ENCODE measurements at places on chromosomes 5 and 9.

DNA sequence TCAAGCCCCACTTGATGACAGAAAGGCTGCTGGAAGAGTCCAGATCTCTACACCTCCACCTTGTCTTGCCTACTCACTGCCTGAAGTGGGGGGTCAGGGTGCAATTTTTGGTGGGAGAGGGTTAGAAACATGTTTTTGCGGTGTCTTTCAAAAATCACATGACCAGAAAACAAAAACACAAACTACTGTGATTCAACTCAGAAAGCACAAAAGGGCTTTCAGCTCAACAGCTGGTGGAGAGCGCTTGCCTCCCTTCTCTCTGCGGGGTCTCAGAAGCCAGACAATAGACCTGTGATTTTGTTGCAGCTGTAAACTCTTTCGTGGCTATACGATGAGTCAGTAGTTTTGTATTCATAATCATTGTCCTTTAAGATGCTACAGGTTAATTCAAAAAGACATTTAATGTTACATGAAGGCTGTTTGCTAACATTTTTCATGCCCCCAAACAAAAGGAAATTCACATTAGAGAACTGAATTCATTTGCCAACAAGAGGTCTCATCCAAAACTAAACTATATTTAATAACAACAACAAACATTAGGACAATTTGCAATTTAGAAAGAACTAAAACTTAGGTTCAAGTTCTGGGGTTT is 172.6 kb upstream of the RAI14 start:
- no peak for ATAC-seq

DNA sequence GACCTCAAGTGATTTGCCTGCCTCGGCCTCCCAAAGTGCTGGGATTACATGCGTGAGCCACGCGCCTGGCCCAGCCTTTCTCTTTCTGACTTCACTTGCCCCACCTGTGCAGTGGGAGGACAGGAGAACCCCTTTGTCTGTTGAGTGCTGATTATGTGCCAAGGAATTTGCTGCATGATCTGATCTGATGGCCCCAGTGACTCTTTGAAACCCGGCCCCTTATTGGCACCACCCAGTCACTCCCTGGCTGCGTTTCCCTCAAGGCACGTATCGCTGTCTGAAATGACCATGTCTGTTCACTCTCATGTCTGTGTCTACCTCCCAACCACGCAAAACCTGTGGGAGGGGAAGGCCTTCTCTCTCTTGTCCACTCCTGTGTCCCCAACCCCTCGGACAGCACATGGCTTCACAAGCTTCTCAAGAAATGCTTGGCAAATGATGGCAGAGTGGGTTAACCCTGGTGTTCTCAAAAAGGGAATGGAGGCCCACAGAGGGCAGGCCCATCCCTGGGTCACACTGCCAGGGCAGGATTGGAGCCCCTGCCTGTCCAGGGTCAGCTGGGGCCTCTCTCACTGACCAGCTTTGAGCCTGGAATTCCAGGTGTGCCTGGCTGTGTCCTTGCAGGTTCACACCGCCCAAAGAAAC is 21.9 kb downstream of the NEK6 start:
- no peak for ATAC-seq

- no peak for ATAC-seq
Observed at GRCh38 chr9:68763104-68763503, 58.1 kb downstream of the PIP5K1B start.

- ATAC-seq, result peak; percentile 41
Observed at GRCh38 chr9:128077847-128078503, 9.9 kb downstream of the SLC25A25 start.

GRCh38 chr9:92159058-92159457 is 43.8 kb upstream of the SPTLC1 start:
- ATAC-seq, result no peak

GRCh38 chr9:114284316-114285060 is 38.4 kb upstream of the ORM1 start:
- ATAC-seq, result no peak

- no peak for ATAC-seq
Observed at GRCh38 chr5:133995341-133995740, 9.4 kb downstream of the VDAC1 start.

DNA sequence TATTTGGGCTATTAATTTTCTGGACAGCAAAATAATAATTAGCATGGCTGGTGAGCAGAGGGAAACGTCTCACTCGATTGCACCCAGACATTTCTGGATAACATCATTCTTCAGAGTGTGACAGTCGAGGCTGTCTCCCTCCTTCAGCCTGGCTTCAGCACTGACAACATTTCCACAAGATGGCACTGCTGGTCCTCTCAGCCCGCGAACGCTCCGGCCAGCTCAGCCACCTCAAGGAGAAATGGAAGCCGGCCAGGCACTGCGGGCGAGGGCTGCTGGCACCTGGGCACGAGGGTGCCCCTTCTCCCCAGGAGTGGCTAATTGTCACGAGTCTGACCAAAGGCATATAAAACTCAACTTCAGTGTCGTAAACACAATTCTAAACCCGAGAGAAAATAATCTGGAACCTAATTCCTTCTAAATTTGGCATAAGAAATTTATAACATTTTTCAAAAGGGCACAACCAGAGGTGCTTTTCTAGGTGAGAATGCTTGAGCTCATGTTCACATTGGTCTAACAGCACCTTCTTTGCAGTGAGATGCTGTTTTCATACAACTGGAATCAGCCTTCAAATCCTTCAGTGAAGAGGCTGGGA is 65.9 kb downstream of the DAP start:
- ATAC-seq, result no peak

GRCh38 chr5:119357808-119358529 is 2.1 kb downstream of the TNFAIP8 start:
- ATAC-seq, result no peak

GRCh38 chr9:8823131-8823895 is 1023.7 kb upstream of the DMAC1 start:
- no peak for ATAC-seq

- ATAC-seq, result peak; percentile 41
Observed at GRCh38 chr5:149114403-149115312, 26.6 kb upstream of the ABLIM3 start.

DNA sequence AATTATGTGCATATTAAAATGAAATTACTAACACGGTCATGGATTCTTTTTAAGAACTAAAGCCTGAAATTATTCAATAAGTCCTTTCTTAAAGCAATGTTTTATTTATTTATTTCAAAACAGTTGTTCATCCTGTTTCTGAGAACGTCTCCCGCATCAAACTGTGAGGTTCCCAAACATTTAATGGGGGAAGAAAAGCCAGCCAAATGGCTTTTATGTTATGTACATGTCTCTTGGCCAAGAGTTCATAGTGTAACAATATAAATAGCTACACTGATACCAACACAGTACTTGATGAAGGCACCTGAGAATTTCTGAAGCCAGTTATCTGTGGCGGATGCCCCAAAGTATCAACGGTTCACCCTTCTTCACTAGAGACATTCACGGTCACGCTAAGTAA is 15.7 kb downstream of the TTF1 start:
- no peak for ATAC-seq

DNA sequence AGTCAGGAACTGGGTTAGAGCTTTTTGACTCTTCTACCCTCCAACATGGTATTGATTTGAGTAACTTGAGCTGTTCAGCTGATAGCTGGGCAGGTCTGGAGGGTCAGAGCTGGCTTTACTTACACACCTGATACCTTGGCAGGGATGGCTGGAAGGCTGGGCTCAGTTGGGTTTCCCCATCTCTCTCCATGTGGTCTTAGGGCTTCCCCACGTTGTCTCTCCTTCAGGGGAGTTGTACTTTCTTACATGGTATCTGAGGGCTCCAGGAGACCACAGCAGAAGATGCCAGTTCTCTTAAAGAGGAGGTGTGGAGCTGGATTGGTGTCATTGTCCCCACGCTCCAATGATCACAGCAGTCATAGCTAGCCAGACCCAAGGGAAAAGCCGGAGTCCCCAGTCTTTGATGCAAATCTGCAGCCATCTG is 25.6 kb downstream of the ISOC1 start:
- peak; percentile 64 for ATAC-seq

- ATAC-seq, result no peak
Observed at GRCh38 chr5:108615216-108615615, 132.5 kb upstream of the FER start.

DNA sequence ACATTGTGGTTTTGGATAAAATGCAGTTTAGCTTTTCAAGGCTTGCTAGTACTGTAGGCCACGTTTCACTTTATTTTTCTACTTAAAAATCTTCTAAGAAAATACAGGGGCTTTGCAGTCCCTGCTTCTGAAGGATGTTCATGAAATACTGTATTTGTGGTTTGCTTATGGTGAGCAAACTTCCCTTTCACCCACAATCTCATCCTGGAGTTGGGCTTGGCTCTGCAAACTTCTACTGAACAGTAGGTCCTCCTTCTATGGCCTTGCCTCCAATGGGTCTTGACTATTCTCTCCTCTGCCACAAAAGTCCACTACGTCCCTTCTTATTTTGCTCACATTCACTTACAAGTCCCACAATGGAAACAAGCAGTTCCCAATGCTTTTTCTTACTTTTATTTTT is 502.7 kb upstream of the KLF4 start:
- no peak for ATAC-seq

- no peak for ATAC-seq
Observed at GRCh38 chr5:161549106-161549505, 2.6 kb upstream of the GABRB2 start.

DNA sequence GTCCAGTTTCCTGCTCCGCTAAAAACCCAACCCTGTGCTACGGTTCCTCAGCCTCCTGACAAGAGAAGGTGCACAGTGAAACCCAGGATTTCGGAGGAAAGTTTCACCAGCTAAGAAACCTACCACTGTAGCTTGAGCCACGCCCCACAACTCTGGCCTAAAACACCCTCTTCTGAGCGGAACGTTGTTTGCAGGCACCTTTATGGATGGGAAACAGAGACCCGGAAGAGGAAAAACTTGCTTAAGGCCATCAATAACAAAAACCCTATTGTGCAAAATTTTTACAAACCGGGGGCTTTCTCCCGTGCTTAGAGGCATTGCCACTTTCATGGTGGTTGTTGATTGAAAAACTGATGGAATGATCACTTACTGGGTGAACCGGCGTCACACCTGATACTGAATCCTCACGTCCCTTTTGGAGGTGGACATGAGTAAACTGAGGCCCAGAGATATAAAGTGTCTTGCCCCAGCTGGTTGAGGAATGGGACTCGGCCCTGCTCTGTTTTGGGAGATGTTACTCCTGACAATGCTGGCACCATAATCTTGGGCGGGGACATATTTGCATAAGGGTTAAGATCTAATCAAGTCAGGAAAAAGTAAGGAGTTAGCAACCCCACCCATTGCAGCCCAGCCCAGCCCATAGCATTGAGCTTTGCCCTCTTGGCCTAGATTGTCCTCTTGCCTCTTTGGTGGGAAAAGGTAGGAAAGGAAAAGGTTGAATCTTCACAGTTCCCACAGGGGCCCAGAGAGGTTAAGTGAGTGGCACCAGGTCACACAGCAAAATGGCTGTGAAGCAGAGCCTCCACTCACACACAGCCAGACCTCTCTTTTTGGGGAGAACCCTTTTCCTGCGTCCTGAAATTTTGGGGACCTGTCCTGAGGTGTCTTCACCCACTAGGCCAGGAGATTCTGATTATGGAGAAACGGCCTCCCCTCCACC is 23.2 kb upstream of the PTGS1 start:
- ATAC-seq, result no peak

DNA sequence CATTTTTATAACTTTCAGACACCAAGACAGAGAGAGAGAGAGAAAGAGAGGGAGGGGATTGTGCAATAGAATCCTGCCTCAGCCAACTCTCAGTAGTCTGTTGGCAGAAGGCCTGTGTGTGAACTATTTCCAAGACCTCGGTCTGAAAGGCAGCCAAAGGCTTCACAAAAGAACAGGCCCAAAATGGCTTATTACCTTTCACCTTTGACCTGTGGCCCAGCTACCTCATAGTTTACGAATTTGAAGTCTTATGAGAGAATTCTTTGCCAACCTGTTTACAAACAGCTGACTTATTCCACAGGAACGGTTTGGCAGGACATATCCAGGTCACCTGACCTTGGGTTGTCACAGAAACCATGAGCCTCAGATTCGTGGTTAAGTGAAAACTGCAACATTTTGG is 48.6 kb downstream of the NR2F1-AS1 start:
- ATAC-seq, result no peak

GRCh38 chr5:1448511-1449011 is 3.3 kb upstream of the SLC6A3 start:
- ATAC-seq, result peak; percentile 67

DNA sequence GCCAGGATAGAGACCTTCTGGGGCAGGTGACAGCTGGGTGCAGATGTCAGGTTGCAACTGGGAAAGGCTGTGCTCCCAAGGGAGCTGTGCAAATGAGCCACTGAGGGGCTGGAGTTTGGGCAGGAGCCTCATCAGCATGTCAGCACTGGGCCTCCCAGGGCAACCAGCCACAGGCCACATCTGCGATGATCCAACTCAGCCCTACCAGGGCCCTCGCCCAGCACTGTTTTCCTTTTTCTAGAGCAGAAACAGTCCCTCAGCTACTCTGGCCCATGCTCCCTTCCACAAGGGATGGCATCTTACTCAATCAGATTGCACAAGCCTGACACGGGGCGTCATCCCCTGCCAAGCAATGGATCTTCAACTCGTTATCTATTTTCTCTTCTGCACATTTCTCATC is 24.8 kb downstream of the NIPAL4 start:
- ATAC-seq, result no peak

GRCh38 chr9:106779796-106780195 is 83.2 kb upstream of the ZNF462 start:
- no peak for ATAC-seq

DNA sequence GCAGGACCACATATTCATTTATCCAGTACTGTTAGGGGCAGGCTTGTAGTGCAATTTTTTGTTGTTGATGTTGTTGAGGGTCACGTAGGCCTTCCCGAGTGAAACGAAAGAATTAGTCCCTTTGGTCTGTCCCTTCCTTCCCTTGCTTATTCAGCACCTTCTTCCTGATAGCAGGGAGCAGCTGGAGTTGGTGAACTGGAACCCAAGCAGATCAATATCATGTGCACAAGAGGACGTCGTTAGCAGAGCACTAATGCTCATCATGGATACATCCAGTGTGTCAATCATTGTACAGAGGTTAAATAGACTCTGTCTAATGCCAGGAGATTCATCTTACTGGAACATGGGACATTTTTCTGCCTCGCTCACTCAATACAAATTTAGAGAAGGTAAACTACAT is 33.0 kb upstream of the MAP1B start:
- no peak for ATAC-seq

DNA sequence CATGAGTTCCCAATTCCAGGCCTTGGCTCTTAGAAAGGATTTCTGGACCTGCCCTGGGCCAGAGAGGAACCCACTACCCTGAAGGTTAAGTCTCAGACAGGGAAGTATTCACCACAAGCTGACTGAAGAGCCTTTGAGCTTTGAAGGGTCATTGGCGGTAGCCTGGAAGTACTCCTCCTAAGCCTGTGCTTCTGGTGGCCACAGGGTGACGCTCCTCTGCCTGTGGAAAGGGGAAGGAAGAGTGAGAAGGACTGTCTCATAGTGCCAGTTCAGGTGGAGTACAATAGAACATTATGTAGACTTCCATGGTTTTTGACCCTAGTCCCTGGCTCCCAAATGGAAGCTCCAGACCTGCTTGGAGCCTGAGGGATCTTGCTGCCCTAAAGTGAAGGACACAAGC is 1233.2 kb upstream of the CDH6 start:
- ATAC-seq, result no peak

- no peak for ATAC-seq
Observed at GRCh38 chr5:147037515-147038205, 159.1 kb upstream of the PPP2R2B start.
